ENCODE measurements at places on chromosomes 1 and 21.

GRCh38 chr1:118812555-118812954 lies 175.6 kb downstream of the TBX15 start:
- DNase-seq = no peak

- no peak for DNase-seq
Observed at GRCh38 chr1:223421025-223421424, 27.8 kb downstream of the CCDC185 start.

DNA sequence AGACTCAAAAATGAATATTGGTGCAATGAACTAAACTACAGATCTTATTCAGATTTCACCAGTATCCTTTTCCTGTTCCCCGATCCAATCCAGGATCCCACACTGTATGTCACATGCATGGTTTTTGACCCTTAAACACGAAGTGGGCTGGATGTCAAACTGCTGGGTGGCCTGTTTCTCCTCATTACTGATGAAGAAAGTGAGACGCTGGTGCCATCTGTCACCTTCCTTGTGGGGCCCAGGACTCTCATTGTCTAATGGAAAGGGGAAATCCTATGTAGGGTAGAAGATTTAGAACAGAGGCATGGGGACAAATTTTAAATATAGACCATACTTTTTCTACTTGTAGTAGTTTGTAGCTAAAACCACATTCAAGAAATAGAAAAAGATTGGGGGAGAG lies 56.2 kb downstream of the DISC1 start:
- DNase-seq = no peak

GRCh38 chr21:44920694-44921604 lies at the start of gene ITGB2:
Gene ITGB2, minus strand, starts transcription at chr21:44920899. Its CDS starts 10,117 bp downstream, at chr21:44910782.
- no peak for DNase-seq

DNA sequence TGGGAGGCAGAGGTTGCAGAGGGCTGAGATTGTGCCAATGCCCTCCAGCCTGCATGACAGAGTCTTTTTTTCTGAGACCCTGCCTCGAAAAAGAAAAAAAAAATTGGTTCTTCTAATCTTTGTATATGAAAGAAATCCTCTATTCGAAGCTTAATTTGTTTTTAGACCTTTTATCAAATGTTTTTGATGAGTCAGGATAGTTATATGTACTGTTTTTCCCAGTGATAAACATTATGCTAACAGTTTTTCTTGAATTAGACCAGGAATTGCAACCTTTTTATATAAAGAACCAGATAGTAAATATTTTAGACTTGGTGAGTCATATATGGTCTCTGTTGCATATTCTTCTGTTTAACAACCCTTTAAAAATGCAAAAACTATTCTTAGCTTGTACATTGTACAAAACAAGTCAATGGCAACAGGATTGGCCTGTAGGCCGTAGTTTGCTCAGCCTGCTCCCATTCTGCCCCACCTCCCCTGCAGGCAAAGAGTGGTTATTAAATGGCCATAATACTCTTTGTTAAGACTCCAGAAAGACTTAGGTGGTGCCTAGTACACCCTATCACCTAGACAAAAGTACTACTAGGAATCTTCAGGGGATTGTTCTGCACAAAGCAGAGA lies 45.2 kb downstream of the LYST start:
- no peak for DNase-seq

DNA sequence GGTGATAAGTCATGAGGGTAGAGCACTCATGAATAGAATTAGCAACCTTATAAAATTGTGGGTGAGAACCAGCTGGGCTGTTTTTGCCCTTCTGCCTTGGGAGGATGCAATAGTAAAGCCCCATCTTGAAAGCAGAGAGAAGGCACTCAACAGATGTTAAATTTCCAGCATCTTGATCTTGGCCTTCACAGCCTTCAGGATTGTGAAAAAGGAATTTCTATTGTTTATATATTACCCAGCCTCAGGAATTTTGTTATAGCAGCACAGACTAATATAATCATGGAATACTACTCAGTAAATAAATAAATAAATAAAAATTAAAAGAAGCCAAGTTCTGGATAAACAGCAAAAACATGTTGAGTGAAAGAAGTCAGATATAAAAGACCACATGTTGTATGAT lies 175.2 kb downstream of the KCNT2 start:
- no peak for DNase-seq

Data from activated CD4-positive, alpha-beta T cell treated with anti-CD3 and anti-CD28 coated beads for 1 hour (primary cell).